ENCODE measurements at places on chromosomes 7 and 10.

GRCh38 chr7:157554393-157555238, 217.8 kb downstream of the DNAJB6 start:
- no peak for DNase-seq

DNA sequence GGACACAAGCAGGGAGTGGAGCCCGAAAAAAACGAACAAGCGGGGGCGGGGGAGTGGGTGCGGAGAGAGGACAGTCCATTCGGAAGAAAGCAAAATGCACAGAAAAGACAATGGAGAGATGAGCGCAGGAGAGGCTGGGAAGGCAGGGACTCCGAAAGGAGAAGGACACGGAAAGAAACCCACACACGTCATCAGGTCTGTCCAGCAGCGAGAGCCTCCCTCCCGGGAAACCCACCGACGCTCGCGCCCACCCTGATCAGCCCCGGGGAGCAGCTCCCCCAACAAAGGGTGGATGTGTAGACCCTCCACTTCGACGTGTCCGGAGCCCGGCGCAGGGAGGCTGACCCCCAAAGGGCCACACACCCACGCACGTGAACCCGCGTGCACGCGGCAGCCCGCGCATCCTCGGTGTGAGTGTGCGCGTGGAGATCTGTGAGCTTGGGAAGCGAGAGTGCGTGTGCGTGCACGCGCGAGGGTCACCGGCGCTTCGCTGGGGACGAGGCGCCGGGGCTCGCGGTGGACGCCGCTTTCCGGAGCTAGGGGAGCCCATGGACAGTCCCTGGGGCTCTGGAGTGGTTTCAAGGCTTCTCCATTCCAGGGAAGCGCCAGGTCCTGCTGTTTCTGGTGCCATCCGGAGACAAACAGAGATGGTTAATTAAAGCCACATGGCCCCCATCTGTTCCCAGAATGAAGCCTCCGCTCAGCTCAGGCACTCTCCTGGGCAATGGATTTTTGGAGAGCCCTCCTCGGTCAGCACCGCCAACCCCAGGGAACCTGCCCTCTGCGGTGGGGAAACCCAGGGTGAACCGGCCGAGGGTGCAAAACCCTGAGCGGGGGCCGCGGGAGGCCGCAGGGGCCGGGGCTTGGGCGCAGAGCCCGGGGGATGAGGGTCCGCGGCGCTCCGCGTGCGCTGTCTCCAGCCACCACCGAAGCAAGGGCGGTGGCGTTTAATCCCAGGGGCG, 916 bp downstream of the LAMB1 start:
- DNase-seq: no peak

- no peak for DNase-seq
Observed at GRCh38 chr10:100518761-100519241, 860 bp downstream of the SEC31B start.

DNA sequence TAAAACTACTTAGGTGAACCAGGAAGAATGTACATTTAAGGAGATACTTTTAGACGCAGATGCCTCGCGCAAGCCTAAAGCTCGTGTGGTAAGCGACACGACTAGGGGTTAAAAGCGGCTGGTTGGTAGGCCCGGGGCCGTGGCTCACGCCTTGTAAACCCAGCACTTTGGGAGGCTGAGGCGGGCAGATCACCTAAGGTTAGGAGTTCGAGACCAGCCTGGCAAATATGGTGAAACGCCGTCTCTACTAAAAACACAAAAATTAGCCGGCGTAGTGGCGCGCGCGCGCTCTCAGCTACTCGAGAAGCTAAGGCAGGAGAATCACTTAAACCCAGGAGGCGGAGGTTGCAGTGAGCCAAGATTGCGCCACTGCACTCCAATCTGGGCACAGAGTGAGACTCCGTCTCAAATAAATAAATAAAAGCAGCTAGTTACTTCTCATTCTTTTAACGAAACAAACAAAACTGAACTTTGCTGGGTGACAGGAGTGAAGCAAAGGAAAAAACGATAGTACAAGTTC, 879 bp downstream of the NUDT5 start:
- no peak for DNase-seq

DNA sequence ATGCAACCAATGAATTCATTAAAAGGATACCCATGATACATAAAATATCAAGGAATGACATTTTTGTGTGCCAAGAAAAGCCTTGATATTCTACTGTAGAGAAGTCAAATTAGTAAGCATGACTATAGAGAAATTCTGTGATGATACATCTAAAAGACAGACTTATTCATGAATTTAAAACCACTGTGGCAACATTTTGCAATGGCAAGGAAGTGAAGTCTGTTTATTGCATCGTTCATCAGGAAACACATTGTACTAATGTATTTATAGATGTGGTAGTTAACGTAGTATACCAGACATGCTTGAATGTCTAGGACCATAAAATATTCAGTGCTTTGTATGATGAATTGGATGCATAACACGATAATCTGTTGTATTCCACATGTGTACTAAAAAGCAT, 9.3 kb upstream of the CLEC5A start:
- no peak for DNase-seq

- DNase-seq: no peak
Observed at GRCh38 chr7:130144312-130145171, 60.7 kb downstream of the TMEM209 start.

DNA sequence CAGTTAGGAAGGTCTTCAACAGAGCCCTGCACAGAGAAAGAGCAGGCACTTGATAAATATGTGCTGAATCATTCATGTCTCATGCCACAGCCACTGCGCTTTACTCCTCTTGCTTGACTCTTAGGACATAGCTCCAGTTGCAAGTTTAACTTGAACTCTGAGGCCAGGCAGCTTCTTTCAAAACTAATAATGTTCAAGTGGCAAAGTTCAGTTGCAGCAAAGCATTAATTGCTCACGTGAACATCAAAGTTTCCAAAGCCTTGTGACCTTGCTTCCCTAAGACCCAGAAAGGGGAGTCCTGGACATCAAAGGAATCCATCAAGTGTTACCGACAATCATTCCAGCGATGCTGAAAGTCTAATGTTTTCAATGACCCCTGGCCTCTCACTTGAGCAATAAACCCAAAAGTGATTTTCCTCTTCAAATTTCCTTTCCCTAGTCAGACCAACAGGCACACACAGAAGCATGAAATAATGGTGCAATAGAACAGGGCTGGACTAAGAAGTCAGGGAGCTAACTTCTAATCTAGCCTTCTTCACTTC, 21.8 kb upstream of the TECTB start:
- DNase-seq: no peak

- no peak for DNase-seq
Observed at GRCh38 chr7:150787321-150788281, 12.6 kb downstream of the TMEM176B start.

GRCh38 chr10:74947781-74948401, 121.5 kb downstream of the KAT6B start:
- no peak for DNase-seq

GRCh38 chr7:17307969-17308648, 9.7 kb downstream of the AHR start:
- no peak for DNase-seq

- no peak for DNase-seq
Observed at GRCh38 chr7:36690041-36690440, 34.3 kb downstream of the AOAH start.

DNA sequence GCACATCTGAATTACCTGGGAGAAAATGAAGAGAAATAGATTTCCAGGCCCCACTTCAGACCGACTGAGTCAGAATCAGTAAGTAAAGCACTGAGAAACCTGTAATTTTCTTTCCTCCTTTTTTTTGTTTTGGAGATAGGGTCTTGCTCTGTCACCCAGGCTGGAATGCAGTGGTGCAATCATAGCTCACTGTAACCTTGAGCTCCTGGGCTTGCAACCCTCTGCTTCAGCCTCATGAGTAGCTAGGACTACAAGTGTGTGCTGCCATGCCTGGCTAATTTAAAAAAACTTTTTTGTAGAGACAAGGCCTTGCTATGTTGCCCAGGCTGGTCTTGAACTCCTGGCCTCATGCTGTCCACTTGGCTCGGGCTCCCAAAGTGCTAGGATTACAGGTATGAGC, 260.2 kb downstream of the STK31 start:
- no peak for DNase-seq

- DNase-seq: no peak
Observed at GRCh38 chr7:135827391-135827790, 78.8 kb upstream of the FAM180A start.

DNA sequence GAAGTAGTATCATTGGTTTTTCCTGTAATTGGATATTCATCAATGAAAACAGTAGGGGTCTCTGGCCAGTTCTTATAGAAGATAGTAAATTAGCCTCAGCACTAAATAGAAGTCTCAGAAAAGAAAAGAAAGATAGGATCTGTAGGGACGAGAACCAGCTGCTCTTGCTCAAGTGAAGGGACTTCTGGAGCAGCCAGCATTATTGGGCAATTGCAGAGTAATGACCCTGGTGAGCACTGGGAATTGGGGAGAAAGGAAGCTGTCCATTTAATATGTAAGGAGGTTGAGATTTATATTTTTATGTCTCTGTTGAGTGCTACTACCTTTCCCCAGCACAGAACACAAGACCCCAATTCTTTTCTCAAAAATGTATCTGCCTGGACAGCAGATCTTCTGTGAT, 61.2 kb upstream of the WNT16 start:
- no peak for DNase-seq

DNA sequence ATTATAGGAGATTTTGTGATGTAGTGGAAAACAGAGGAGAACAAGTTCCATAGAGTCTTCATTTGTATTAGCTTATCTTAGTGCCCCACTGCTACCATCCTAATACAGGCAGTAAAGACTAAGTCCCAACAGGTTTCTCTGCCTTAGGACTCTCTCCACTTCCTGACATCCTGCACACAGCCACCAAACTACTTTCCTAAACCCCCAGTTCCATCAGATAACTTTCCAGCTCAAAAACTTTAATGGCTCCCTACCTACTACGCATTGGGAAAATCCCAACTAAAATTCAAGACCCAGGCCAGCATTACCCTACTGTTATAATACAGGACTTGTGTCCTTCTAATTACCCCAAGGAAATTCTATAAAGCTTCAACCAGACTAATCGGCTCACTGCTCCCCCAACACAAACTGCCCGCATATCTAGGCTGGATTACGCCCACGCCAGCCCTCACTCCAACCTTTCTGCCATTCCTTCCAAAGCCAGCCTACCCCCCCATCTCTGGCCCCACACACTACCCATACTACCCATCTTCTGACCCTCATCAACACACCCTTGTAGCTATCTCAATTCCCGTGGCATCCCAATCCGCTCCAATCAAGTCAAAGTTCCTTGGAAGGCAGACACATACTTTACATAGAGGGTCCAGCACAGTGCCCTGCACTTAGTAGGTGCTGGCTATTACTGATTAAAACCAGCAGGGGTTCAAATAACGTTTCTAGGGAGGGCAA, 1.4 kb downstream of the IDE start:
- no peak for DNase-seq

- DNase-seq: no peak
Observed at GRCh38 chr10:131022981-131023380, 288.5 kb downstream of the TCERG1L start.

DNA sequence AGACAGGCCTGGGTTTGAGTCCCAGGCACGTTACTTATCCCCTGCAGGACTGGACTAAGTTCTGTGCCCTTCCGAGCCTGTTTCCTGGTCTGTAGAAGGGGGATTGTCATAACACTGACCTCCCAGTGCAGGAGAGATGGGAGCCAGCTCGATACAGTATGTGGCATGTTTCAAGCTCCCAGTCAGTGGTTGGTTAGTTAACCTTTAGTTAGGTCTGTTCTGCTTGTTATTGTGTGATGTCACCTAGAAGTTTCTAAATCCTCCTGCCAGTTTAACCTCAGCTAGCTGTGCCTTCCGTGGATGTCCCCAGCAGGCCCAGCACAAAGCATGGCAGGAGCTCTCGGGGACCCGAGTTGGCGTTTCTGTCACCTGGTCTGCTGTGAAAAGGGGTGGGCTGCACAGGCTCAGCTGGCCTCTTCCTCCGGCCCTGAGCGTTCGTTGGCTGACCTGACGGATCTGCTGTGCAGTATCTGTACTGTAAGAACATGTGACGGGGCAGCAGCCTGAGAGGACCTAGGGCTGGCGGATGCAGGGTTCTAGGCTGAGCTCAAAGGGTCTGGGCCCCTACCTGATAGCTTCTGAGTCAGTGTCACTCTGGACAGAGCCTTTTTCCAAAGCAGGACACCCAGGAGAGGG, 53.0 kb downstream of the SPOCK2 start:
- no peak for DNase-seq

- DNase-seq: no peak
Observed at GRCh38 chr7:109479388-109479787, 909.7 kb downstream of the DNAJB9 start.

- no peak for DNase-seq
Observed at GRCh38 chr10:1733720-1734119, 3.6 kb downstream of the ADARB2 start.

DNA sequence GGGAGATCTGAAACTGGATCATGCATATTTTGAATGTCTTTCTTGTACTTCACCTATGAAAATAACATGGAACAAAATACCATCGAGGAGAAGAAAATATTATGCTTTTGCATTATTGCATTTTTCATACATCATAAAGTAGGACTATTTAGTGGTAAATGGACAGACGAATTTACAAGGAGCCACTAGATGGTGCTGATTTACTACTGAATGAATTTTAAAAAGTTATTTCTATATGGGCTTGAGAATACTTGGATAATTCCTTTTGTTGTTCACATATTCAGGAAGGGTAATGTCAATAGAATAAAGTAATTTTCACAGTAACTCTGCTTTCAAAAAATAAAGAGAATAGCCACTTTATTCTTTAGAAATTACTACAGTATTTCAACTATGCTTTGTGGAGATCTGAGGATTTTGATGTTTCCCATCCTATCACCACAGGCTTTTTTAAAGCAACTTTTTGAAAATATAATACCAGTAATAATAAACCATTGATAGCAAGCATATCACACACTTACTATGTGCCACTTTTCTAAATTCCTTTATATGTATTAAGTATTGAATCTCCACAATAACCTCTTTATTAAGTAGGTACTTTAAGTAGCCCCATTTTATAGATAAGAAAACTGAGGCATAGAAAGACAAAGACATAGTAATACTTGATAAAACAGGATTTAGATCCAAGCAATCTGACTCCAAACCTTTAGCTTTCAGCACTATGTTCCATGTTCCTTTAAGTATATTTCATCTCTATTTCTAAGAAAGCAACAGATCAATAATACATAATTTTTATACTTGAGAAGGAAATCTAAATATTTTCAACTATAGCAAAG, 38.6 kb downstream of the NEBL start:
- DNase-seq: no peak

DNA sequence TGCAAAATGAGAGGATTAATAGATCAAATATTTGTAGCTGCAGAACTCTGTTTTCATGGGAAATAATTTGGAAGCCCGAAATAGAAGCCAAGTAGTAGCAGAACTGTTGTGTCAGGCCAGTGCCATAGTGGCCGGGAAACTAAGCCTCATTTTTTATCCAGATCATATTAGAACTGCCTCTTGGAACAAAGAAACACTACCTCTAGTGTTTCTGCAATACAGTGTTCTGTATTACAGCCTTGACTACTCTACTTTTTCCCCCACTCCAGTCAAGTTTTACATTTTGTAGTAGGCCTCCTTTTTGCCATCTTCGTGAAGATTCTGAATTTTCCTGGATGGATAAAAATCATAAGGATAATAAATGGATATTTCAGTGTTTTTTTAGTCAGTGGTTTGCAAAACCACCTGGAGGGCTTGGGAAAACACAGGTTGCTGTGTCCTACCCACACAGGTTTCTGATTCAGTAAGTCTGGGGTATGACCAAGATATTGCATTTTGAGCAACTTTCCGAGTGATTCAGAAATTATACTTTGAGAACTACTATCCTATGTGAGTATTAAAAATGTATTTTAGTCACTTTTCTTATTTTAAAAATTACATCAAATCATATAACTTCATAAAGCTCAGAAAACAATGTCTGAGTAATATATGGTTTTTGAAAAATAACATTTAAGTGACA, 326.2 kb upstream of the KAT6B start:
- DNase-seq: no peak

GRCh38 chr7:57404967-57405421, 45.0 kb upstream of the ZNF716 start:
- DNase-seq: no peak
